ENCODE measurements at places on chromosomes 12 and 14.

DNA sequence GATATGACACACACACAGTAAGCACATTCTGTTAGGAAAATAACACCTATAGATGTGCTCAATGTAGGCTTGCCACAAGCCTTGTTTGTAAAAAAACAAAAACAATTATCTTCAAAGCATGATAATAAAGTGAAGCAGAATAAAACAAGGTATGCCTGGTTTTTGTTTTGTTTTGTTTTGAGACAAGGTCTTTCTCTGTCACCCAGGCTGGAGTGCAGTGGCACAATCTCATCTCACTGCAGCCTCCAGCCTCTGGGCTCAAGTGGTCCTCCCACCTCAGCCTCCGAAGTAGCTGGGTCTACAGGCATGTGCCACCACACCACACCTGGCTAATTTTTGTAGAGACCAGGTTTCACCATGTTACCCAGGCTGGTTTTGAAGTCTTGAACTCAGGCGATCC is 52.4 kb upstream of the MON2 start:
- DNase-seq: no peak

DNA sequence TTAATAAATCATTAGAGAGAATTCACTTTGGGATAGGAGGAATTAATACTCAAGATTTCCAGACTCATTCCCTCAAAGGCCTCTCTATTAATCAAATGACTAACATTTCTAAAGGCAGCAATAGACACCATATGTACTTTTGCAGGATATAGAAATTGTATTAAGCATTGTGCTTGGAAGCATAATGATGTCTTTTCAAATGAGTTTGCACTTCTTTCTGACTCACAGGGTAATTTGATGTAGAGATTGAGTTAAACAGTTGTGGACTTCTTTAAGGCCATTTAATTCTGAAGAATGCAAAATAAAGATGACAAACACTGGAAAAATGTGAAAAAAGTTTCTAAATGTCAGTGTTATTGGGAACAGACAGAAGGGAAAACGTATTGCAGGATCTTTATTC is 63.4 kb upstream of the CSRP2 start:
- DNase-seq: no peak

DNA sequence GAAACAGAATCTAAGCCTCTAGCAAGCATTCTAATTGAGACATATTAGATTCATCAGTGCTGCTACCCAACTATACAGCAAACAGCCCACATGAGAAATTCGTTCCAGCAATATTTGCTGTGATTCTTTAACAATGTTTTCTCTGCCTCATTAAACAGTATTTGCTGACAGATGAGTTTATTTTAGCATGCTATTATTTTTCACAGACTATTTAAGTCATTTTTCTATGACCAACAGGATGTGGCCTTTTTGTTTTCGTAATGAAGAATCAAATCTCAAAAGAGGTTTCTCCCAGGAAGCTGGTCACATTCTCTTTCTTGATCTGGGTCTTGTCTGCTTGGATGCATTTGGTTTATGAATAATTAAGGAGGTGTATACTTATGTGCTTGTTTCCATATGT is 23.2 kb upstream of the SERPINA12 start:
- no peak for DNase-seq

DNA sequence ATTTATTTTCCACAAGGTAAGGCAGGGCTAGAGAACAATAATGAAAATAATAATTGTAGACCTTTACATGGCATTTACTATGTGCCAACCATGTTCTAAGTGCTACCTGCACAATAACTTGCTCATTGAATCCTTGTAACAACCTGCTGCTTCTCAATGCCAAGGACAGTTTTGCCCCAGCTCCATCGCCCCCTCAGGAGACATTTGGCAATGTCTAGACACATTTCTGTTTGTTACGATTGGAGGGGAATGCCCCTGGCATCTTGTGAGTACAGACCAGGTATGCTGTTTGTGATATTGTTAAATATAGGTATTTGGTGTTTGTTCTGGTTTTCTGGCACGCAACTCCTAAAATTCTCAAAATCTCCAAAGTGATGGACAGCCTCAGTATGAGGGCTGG is 8.1 kb upstream of the ATXN2 start:
- no peak for DNase-seq

GRCh38 chr14:32476532-32476931 is 147.4 kb downstream of the AKAP6 start:
- no peak for DNase-seq

- DNase-seq: peak; percentile 80
Measured at GRCh38 chr12:65156366-65156841, 13.0 kb upstream of the LEMD3 start.

- DNase-seq: no peak
Measured at GRCh38 chr14:33799705-33800570, 150.9 kb downstream of the EGLN3 start.

- peak; percentile 78 for DNase-seq
Measured at GRCh38 chr14:96762650-96763049, 34.5 kb upstream of the VRK1 start.

Measured in KBM-7 (cell line).